ENCODE measurements at places on chromosomes 5 and 9. TPM values are rescaled to one million over a fixed set of nuclear protein-coding genes. Genes with fewer than 3 reads are reported as not detected.

The DIPK1B gene
- 23.2 TPM for total RNA-seq

- no peak for DNase-seq
Observed at GRCh38 chr5:178335302-178336030, 102.9 kb upstream of the PHYKPL start.

DNA sequence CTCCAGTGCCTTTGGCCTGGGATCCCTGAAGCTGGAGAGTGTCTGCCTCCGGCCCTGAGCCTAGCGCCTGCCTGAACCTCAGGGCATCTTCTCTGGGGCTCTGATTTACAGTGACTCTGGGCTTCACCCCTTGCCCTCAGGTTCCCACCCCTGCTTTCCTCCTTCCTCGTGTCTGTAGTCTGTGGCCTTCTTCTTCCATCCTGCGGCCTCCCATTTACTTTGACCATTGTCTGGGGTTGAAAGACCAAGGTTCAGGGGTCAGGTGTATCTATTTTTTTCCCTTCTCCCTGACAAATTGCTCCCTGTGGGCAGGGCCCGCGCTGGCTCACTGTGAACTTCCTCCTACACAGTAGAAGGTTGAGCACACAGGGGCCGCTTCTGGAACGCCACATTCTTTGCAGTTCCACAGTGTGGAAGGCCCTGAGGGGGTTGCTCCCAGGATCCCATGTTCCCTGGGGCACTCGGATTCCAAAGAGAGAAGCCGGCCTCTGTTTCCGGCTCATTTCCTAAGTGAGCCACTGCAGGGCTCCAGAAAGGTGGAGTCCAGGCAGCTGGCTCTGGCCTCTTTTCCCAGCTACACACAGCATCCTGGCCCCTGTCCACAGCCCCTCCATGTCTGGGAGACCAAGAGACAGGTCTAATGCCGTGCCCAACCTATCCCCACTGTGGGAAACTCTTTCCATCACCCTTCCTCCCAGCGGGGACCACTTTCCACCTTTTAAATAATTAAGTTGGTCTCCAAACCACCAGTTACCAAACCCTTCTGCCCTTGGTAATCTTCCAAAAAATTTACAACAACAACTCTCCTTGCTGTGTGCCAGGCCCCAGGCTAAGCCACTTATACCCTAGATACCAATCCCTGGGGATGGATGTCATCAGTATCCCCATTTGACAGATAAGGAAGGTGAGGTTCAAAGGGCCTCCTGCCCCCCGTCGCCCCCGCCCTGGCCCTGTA lies 140.3 kb upstream of the IER5L start:
- no peak for DNase-seq

GRCh38 chr9:135989722-135990467 lies 28.7 kb upstream of the UBAC1 start:
- no peak for DNase-seq

DNA sequence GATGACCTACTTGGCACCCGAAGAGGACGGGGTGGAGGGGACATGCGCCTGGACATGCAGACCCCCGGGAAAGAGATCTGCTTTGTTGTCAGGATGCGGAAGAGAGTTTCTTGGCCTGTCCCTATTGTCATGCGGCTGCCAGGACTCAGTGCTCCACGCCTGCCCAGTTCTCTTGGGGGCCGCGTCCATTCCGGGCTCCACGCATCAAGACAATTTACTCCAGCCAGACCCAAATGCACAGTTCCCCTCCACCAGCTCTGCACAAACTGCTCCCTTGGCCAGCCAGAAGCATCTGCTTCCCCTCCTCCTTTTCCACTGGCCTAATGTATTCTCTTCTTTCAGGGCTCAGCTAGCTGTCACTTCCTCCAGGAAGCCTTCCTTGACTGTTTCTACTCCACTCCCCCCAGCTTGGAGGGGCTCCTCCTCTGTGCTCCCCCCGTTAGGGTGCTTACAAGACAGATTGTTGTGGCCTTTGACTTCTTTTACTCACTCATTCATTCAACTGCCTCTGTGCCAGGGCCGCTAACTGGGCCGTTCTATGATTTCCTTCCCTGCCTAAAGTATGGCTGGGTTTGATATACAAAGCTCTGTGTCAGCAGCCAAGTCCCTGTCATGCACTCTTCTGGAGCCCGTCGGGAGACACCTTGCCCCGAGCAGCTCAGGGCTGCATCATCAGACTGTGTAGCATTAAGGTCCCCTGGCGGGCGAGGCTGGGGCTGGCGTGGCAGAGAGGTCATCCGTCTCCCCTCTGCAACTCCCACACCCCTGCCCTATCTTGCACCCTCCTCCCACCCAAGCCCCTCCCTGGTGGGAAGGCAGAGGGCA lies 6.6 kb downstream of the FIBCD1 start:
- DNase-seq = no peak

- peak; percentile 66 for DNase-seq
Observed at GRCh38 chr5:27083449-27084415, 45.3 kb upstream of the CDH9 start.

DNA sequence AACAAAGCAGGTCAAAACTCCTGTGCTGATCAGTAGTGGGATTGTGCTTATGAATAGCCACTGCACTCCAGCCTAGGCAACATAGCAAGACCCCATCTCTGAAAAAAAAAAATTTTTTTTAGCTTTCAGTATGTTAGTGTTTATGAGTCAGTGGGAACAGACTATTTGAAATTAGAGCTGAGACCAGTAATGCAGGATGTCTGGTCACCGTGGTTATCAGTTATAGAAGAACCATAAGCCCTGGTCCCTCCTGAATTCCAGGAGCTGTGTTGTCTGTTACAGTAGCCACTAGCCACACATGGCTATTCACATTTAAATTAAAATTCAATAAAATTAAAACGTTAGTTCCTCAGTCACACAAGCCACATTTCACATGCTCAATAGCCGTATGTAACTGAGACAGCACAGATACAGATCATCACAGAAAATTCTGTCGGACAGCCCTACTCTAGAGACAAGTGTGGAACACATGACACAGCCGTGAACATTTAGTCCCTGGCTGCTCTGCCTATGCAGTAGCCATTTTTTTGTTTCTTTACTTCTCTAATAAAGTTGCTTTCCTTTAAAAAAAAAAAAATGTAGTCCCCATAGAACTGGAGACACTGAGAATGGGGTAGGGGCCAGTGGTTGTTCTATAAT lies 96.1 kb upstream of the SAP30L start:
- DNase-seq = no peak

The FGD3 gene
- 0.09 TPM for total RNA-seq

GRCh38 chr5:171447226-171447625 lies 27.8 kb downstream of the FGF18 start:
- DNase-seq = peak; percentile 22

The SLC6A7 gene
- total RNA-seq = not detected

- no peak for DNase-seq
Observed at GRCh38 chr5:96468956-96469355, 35.9 kb upstream of the PCSK1 start.

GRCh38 chr5:168876419-168876818 lies 297.3 kb upstream of the PANK3 start:
- DNase-seq = no peak

The ANKDD1B gene
- 0.41 TPM for total RNA-seq

- DNase-seq = peak; percentile 77
Observed at GRCh38 chr9:36102742-36103495, 33.6 kb upstream of the GLIPR2 start.

The IFNA13 gene
- total RNA-seq = not detected

GRCh38 chr5:112475747-112476365 lies 56.8 kb upstream of the EPB41L4A start:
- DNase-seq = peak; percentile 17

GRCh38 chr9:71446473-71447411 lies 321.6 kb downstream of the CEMIP2 start:
- peak; percentile 51 for DNase-seq

- DNase-seq = no peak
Observed at GRCh38 chr9:111910428-111910827, 13.8 kb downstream of the UGCG start.

DNA sequence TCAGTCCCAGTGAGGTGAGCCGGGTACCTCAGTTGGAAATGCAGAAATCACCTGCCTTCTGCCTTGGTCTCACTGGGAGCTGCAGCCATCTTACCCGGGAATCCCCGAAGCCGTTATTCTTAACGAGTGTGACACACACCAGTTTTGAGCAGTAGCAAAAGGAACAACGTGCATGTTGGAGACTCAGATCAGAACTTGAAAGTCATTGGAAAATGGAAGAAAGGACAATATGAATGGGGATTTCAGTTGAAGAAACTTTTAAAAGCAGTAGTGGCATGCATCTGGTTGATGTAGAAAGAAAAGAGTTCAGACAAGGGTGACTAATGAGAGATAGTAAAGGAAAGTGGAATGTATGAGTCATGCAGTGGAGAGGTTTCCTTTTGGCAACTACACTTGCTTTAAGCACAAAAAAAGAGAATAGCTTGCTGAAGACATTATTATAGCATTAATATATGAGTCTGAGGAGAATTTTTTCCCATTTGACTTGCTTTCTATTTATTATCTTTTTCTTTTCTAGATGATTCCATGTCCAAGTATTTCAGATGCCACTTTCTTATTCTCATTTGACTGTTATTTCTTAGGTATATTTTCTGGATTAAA lies 44.4 kb upstream of the ANKDD1B start:
- peak; percentile 96 for DNase-seq

DNA sequence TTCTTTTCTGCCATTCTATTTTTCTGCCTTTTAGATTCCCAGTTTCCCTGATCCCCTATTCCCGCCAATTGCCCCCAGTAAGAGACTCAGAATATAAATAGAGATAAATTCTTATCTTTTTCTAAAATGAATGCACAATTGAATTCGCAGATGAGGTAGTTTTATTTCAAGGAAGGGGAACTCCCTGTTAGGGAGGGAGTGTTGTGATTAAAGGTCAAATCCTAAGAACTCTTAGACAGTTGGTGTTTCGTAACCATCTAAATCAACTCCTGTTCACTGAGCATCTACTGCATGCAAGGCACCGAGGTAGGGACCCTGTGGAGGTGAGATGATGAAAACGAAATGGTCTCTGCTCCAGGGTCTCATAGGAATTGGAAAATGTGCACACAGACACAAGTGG lies 7.7 kb upstream of the MAP3K1 start:
- DNase-seq = no peak

GRCh38 chr9:38022995-38023394 lies 46.0 kb downstream of the SHB start:
- no peak for DNase-seq

GRCh38 chr9:122028089-122028488 lies 65.0 kb downstream of the TTLL11 start:
- DNase-seq = no peak

The DPP7 gene
- 53.8 TPM for total RNA-seq

The PCDHGA12 gene
- total RNA-seq = 1.6 TPM

DNA sequence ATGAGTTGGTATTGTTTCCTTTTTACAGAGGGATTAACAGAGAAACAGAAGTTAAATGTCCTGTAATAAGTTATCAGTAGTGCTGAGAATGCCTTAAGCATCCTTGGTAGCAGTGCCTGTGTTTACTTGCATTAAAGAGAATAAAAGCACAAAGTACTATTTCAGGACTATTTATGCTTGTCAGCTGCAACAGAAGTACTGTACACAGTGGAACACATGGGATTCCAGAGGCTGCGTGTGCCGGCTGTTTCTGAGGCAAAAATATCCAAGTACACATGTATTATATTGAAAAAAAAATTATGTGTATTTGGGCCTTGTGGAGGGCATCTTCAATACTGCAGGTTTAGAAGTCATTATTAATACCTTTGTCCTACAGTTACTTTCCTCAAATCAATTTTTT lies 58.2 kb upstream of the ACTBL2 start:
- DNase-seq = no peak

DNA sequence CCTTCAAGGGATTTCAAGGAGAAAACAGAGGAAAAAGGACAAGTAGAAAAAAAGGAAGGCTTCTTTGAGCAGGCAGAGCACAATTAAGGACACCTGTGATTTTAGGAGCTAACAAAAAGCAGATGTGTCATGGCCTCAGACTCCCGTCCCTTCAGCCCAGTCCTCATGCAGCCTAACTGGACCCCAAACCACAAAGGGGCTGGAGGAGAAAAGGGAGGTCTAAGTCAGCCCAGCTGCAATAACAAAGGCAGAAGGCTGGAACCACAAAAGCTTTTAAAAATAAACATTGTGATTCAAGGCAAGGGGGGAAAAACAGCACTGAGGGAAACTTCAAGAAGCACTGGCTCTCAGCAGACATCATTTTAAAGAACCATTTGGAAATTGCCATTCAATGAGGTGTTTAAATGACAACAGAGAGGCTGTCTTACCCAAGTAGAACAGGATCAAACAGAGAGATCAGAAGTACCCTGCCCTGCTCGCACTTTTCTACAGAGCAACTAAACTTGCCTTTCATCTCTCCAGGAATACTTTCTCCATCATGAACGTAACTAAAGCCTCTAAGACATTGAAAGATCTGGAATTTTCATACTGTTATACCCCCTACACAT lies 89.3 kb downstream of the SEMA5A start:
- DNase-seq = peak; percentile 94

The FGF1 gene
- total RNA-seq = 42.2 TPM

GRCh38 chr5:154761046-154761736 lies 6.0 kb downstream of the LARP1 start:
- no peak for DNase-seq

DNA sequence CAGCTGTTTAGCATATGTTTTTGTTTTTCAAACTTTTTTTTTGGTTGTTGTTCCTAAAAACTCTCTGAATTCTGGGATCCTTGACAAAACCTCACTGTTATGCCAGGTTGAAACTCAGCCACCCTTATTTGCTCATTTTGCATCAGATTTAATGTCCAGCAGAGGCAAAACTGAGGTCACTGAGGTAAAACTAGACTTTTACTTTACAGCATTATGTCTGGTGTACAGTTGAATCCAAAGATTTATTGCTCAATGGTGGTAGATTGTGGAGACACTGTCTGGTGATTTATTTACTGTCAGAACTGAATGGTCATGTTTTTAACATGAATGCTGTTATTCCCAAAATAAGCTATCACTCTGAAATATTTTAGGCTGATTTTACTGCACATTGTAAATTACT lies 87.9 kb downstream of the FBXL7 start:
- DNase-seq = peak; percentile 31

DNA sequence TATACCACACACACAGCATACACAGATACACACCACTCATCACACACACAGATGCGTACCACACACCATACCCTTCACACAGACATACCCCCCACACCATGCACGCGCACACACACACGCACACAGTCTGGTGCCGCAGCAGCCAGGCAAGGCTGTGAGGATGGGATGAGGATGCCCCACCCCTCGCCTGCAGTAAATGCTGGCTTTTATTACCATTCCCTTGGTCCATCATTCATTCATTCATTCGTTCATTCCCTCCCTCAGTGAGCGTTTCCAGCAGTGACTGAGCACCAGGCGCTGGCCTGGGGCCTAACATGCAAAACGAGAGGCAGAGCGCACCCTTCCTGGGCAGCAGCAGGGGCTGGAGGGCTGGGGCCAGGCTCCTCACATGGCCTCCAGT lies 51.7 kb upstream of the FCN2 start:
- DNase-seq = no peak

Measured in astrocyte (in vitro differentiated cells and primary cell).